Naive thymus-derived CD4-positive, alpha-beta T cell (primary cell): ENCODE measurements at places on chromosomes 2 and 18. TPM values are rescaled to one million over a fixed set of nuclear protein-coding genes. Genes with fewer than 3 reads are reported as not detected.

GRCh38 chr2:150477347-150477746, 10.1 kb downstream of the RND3 start:
- no peaks in the 10 kb centered on the region for H3K4me1 ChIP-seq
- no peaks in the 10 kb centered on the region for H3K36me3 ChIP-seq
- no peak overlapping the region for H3K4me3 ChIP-seq
- no peak for DNase-seq

DNA sequence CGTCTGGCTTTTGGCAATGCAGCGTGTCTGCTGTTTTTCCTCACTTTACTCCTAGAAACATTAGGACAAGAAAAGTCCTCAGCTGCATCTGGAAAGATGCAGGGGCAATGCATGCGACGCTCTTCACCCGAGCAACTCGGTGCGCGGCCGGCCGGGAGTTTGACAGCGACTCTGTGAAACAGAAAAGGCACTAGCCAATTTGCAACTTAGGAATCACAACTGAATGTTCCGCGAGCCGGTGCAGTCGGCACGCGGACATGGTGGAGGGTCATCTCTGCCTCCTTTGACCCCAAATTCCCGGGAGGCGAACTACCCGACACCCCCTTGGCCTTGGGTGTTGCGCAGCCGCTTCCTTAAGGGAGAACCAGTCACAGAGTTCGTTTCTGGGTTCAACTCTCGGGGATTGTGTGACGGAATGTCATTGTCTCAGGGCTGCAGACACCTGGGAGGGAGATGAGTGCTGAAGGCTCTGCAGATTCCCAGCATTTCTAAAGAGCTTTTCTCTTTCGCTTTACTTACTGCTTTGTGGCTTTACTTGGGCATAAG, 9.8 kb downstream of the NR4A2 start:
- no peak overlapping the region for H3K27ac ChIP-seq
- peaks cover 5% of the 10 kb centered on the region for H3K27me3 ChIP-seq
- peaks cover 25% of the 10 kb centered on the region for H3K4me1 ChIP-seq

- DNase-seq: no peak
- H3K27me3 ChIP-seq: no peaks in the 10 kb centered on the region
- H3K36me3 ChIP-seq: no peaks in the 10 kb centered on the region
- no peak overlapping the region for H3K4me3 ChIP-seq
- H3K4me1 ChIP-seq: no peaks in the 10 kb centered on the region
- H3K27ac ChIP-seq: no peak overlapping the region
Observed at GRCh38 chr2:112163541-112163981, 25.4 kb downstream of the FBLN7 start.

- H3K27ac ChIP-seq: no peak overlapping the region
- no peak for DNase-seq
- no peaks in the 10 kb centered on the region for H3K36me3 ChIP-seq
- H3K4me1 ChIP-seq: no peaks in the 10 kb centered on the region
- H3K4me3 ChIP-seq: no peak overlapping the region
Observed at GRCh38 chr18:53004798-53005197, 664.8 kb downstream of the DCC start.

- no peak for DNase-seq
- H3K36me3 ChIP-seq: no peaks in the 10 kb centered on the region
- no peak overlapping the region for H3K4me3 ChIP-seq
- H3K27me3 ChIP-seq: no peaks in the 10 kb centered on the region
- H3K27ac ChIP-seq: no peak overlapping the region
Observed at GRCh38 chr18:57705832-57706595, 84.4 kb upstream of the NARS1 start.

GRCh38 chr2:233867993-233868532, at the start of gene MSL3B:
MSL3B (minus strand) TSS chr2:233868386.
- no peaks in the 10 kb centered on the region for H3K4me1 ChIP-seq
- no peaks in the 10 kb centered on the region for H3K36me3 ChIP-seq
- peak within 1 kb of the TSS; percentile 73 for H3K4me3 ChIP-seq
- no peaks in the 10 kb centered on the region for H3K27me3 ChIP-seq
- DNase-seq: peak; percentile 69

- no peak overlapping the region for H3K4me3 ChIP-seq
- DNase-seq: no peak
- H3K27me3 ChIP-seq: no peaks in the 10 kb centered on the region
- H3K36me3 ChIP-seq: no peaks in the 10 kb centered on the region
- H3K4me1 ChIP-seq: no peaks in the 10 kb centered on the region
Observed at GRCh38 chr2:127451981-127452380, 33.8 kb downstream of the PROC start.

DNA sequence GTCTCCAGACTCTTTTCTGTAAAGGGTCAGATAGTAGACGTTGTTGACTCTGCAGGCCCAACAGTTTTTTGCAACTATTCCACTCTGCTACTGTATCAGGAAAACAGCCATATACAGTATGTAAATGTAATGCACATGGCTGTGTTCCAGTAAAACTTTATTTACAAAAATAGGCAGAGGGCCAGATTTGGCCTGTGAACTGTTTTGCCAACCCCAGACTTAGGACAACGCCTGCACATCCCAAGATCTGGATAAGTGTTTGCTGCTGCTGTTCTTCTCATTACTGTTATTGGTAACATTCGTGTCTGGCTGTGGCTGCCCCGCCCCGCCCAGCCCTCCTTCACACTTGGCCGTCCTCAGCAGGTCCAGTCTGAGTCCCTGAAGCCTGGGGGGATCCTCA, 94.6 kb upstream of the MCFD2 start:
- no peaks in the 10 kb centered on the region for H3K27me3 ChIP-seq
- no peaks in the 10 kb centered on the region for H3K4me1 ChIP-seq
- no peak for DNase-seq
- H3K4me3 ChIP-seq: no peak overlapping the region
- no peak overlapping the region for H3K27ac ChIP-seq

DNA sequence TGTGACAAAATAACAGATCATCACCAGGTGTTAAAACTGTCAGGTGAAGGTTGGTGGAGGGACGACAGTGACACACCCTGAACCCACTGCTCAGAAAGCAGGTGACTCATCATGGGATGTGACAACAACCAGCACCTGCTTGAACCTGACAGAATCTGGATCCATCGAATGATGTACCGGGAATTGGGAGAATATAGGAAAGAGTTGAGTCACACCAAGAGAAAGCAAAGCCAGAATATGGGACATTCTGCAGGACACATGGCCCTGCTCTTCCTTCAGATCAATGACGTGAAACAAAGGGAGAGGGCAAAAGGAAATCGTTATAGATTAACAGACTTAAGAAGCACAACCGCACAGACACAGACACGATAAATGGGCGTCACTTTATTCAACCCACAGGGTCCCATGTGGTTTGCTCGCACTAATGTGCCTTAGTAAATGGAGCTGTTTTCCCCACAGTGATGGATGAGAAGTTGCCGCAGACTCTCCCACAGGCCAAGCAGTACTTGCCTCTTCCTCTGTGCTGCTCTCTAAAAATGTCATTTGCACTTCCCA, 100.1 kb downstream of the CRACDL start:
- peaks cover 43% of the 10 kb centered on the region for H3K4me1 ChIP-seq
- H3K36me3 ChIP-seq: no peaks in the 10 kb centered on the region

GRCh38 chr2:204046145-204046544, 109.6 kb downstream of the ICOS start:
- no peaks in the 10 kb centered on the region for H3K36me3 ChIP-seq
- no peak overlapping the region for H3K27ac ChIP-seq
- no peak for DNase-seq
- no peaks in the 10 kb centered on the region for H3K4me1 ChIP-seq

GRCh38 chr2:84879584-84880394, 1.1 kb downstream of the TRABD2A start:
- H3K4me1 ChIP-seq: peaks cover 5% of the 10 kb centered on the region
- no peak for DNase-seq
- no peaks in the 10 kb centered on the region for H3K27me3 ChIP-seq
- H3K36me3 ChIP-seq: no peaks in the 10 kb centered on the region

GRCh38 chr2:27873091-27873490, 17.1 kb downstream of the RBKS start:
- no peak overlapping the region for H3K4me3 ChIP-seq
- no peaks in the 10 kb centered on the region for H3K27me3 ChIP-seq
- no peaks in the 10 kb centered on the region for H3K4me1 ChIP-seq
- no peaks in the 10 kb centered on the region for H3K36me3 ChIP-seq
- no peak for DNase-seq

- no peaks in the 10 kb centered on the region for H3K27me3 ChIP-seq
- no peak for DNase-seq
- no peaks in the 10 kb centered on the region for H3K36me3 ChIP-seq
- no peak overlapping the region for H3K4me3 ChIP-seq
- H3K27ac ChIP-seq: no peak overlapping the region
Observed at GRCh38 chr2:30764021-30764800, 43.0 kb downstream of the CAPN13 start.

Gene DHRS9
- not detected for total RNA-seq

Gene ABCA12
- not detected for total RNA-seq

Gene CFAP65
- total RNA-seq: not detected

Gene HAAO
- not detected for total RNA-seq

Gene SMAD4
- 164 TPM for total RNA-seq

Gene MTLN
- 20.1 TPM for total RNA-seq
